ENCODE measurements at places on chromosomes 3 and 15. TPM values are rescaled to one million over a fixed set of nuclear protein-coding genes. Genes with fewer than 3 reads are reported as not detected.

Gene TMEM207
- not detected for total RNA-seq

Gene SLC2A2
- total RNA-seq: not detected

Gene CSPG4
- 6.6 TPM for total RNA-seq

Gene DUOXA1
- total RNA-seq: under 0.01 TPM

Gene SLC38A3
- total RNA-seq: 5.4 TPM

Gene CYP1A1
- total RNA-seq: 0.25 TPM
